ENCODE measurements at places on chromosomes 1 and 21.

GRCh38 chr1:19664453-19665185 is at the start of gene HTR6:
Gene HTR6, plus strand, starts transcription at chr1:19664875. Its CDS starts 879 bp downstream, at chr1:19665754.
- no peak for DNase-seq

GRCh38 chr1:247360991-247361731 is 29.5 kb upstream of the ZNF496 start:
- no peak for DNase-seq

GRCh38 chr21:43997766-43998742 is 14.1 kb upstream of the TRAPPC10 start:
- no peak for DNase-seq

GRCh38 chr21:31670070-31670469 is 10.6 kb downstream of the SOD1 start:
- no peak for DNase-seq

DNA sequence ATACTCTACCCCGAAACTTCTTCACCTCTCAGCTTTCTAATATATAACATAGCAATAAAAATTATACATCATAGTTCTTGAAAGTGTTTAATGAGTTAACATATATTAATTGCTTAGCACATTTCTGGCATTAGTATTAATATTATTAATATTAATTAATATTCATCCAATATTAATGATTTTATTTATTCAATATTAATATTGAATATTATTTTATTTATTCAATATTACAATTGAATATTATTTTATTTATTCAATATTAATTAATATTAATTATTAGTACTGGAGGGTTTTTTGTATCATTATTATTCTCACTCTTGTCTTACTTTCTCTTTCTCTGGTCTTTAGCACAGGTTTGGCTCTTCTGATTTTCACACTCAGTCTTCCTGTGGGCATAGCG is 105.2 kb downstream of the GRIK1 start:
- DNase-seq: no peak

DNA sequence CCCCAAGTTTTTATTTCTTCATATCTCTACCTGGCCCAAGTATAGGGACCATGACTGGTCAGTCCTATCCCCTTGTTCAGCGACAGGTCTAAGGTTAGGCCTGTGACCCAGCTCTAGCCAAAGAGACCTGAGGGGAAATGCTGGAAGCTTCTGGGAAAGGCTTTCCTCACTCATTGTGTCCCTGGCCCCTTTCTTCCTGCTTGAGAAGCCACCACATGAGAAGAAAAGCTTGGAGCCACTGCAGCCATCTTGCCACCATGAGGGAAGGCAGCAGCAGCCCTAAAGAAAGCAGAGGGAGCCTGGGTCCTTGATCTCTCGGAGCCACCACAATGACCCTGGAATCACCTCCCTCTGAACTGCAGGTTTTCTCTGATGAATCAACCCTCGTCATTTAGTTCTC is 43.4 kb downstream of the ATF3 start:
- no peak for DNase-seq

DNA sequence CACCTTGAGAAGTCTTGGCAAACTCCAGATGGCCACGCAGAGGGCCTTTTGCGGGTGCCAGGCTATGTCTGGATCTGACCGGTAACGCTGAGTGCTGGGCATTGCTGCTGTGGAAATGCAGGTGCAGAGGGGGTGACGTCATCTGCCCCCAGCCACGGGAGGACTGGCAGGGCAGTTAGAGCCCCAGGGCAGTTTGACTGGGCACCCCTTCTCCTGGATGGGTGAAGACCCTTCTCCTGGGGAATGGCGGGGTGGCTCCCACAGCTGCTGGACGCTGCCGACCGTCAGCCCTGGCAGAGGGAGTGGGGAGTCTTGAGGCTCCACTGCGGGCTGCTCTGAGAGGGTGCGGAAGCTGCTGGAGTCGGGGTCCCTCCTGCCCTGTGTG is 12.6 kb upstream of the EDN2 start:
- no peak for DNase-seq

- DNase-seq: no peak
Observed at GRCh38 chr21:41663805-41664788, 102.8 kb downstream of the RIPK4 start.

GRCh38 chr1:198519639-198520501 is 20.6 kb downstream of the ATP6V1G3 start:
- DNase-seq: no peak

- no peak for DNase-seq
Observed at GRCh38 chr1:235302143-235302542, 25.8 kb downstream of the ARID4B start.

DNA sequence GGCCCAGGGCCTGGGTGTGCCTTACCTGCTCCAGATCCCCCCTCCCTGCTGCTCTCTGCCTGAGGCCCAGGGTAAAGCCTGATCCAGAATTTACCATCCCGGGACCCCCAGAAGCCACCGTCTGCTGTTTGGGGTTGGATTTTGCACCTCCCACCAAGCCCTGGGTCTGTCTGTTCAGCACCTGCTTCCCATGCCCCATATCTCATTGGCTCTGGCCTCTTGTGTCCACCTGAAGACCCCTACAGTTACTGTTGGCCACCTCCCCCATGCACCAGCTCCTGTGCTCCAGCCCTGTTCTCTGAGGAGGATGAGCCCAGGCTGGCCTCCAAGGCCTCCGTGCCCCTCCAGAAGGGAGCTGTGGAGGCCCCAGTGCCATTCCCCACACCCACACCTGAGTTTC is 113.9 kb downstream of the GRIK3 start:
- DNase-seq: no peak

GRCh38 chr1:9700340-9700739 is 48.8 kb downstream of the PIK3CD start:
- no peak for DNase-seq

GRCh38 chr1:7888248-7889081 is 35.6 kb upstream of the UTS2 start:
- no peak for DNase-seq

DNA sequence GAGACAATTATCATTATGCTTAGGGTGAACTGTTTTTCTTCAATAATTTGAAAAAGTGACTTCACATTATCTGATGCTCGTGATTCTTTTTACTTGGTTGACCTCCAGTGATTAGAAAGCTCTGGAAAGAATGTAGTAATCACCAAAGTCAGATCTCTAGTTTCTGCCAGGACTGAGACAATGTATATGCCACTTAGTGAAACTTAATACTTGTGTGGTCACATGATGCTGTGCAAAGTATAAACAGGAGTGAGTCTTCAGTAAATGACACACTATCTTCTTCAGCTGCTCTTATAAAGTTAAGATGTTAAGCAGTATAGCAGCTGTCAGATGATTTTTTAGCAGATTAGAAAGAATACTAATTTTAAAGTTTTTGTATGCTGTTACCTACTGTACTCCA is 17.2 kb downstream of the VCAM1 start:
- no peak for DNase-seq

DNA sequence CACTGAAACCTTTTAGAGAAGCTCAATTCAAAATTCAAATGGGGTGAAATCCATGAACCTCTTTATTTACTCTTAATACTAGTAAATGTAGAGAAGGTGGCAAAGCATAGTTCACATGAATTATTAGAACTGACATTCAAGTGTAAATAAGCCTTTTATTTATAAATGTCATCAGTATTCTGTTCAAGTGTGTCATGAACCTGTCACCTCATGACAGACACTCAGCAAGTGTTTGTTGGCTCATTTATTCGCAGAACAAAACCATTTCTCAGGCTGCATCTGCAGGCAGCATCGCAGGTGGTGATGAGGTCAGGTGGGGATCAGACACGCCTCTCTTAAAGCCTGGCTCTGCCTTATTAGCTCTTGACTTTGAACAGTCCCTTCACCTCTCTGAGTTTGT is 116.6 kb downstream of the SETD4 start:
- no peak for DNase-seq

DNA sequence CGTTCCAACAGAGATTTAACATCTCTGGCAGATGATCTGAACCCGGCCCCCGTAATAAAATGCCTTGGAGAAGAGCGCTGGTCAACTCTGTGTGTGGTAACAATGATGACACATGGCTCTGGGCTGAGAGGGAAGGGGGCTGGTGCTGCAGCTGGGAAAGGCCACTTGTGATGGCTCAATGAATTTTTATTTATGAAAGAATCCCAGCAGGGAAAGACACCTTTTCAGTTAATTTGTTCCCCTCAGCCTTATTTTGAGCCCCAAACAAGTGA is 59.4 kb downstream of the SYT6 start:
- DNase-seq: no peak

DNA sequence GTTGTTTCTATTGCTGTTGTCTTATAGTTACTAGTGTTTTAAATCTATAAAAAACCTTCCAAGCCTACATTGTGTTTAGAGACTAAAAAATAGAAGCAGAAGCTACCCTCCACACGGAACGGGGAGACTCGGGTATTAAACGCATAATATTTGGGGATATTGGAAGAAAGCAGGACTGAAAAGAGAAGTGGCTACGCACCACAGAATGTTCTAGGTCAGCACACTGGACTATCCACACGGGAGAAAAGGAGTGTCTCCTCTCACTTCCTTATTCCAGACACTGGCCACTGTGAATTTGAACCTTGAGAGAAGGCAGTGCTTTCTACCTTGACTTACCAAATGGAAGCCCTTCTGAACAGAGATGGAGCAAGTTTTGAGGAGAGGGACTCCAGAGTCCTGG is 1.0 kb upstream of the OR10J4 start:
- no peak for DNase-seq

DNA sequence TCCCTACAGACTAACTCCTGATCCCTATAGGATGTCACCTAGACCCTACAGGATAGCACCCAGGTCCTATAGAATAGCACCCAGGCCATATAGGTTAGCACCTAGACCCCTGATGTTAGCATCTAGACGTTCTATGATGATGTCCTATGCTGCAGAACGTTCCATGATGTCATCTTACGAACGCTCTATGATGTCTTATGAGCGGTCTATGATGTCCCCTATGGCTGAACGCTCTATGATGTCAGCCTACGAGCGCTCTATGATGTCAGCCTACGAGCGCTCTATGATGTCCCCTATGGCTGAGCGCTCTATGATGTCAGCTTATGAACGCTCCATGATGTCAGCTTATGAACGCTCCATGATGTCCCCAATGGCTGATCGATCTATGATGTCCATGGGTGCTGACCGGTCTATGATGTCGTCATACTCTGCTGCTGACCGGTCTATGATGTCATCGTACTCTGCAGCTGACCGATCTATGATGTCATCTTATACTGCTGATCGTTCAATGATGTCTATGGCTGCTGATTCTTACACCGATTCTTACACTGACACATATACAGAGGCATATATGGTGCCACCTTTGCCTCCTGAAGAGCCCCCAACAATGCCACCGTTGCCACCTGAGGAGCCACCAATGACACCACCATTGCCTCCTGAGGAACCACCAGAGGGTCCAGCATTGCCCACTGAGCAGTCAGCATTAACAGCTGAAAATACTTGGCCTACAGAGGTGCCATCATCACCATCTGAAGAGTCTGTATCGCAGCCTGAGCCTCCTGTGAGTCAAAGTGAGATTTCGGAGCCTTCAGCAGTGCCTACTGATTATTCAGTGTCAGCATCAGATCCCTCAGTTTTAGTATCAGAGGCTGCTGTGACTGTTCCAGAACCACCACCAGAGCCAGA is 9.5 kb downstream of the SON start:
- no peak for DNase-seq

GRCh38 chr1:170660871-170661645 is 2.9 kb upstream of the PRRX1 start:
- no peak for DNase-seq

GRCh38 chr1:59718064-59718988 is 96.4 kb upstream of the HOOK1 start:
- no peak for DNase-seq

DNA sequence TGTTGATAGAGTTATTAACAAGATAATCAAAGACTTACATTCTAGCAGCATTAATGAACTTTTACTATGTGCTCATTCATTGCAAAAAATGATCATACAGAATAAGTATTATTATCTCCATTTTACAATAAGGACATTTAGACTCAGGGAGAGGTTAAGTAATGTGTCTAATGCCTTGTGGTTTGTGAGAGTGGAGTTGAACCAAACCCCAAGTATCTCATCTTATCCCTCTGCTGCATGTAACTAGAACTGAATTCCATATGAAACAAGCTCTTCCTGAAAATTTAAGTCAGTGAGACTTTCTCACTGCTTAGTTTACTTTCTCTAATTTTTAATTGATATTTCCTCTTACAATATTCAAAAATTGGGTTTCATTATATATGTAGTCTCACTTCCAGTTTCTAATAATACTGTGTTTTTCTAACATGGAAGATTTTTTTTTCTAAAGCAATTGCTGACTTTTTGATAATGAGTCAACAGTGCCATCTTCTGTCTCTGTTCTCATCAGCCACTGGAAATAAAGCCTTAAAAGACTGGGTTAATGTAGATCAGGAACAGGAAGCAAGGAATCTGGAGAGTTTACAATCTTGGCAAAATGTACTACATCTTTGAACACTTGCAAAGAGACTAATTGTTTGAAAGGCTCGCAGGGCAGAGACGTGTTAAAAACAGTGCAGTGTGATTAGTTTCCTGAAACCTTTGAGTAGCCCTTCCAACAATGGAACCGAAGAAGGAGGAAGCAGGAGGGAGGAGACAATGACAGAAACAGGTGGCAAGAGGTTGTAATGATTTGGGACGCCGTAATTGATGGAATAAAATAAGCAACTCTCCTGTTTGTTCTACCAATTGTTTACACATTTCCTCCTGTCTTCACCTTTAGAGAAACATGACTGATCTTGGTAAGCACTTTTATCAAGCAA is 567.6 kb downstream of the MRPL39 start:
- DNase-seq: no peak

DNA sequence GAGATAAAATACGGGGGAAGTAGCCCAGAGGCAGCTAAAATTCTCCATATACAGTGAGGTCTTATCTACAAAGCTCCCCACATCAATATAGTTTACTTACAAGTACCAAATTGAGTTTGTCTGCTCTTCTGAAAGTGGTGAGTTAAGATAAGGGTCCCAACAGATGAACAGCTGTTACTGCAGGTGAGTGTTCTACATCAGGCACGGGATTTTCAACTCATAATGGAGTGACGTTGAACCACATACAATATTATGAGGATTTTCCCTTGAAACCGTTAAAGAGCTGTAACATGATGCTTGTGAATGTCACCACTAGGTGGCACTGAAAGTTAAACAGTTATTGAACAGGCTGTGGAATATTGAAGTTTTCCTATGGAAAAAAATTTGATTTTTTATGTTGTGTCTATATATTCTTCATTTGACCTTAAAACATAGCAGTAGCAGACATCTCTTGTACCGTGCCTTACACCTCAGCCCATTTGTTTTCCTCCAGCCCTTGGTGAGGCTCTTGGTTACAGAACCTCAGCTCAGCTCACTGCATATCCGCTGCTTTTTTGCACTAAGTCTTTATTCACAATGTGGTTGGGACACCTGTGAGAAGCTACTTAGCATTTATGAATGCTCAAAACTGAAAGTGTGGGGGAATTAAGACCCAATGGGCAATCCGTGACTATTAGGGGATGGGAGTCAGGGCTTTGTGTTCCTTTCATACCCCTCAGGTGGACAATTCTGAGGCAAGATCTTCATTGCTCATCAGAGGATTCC is 23.2 kb downstream of the CD1D start:
- DNase-seq: no peak

DNA sequence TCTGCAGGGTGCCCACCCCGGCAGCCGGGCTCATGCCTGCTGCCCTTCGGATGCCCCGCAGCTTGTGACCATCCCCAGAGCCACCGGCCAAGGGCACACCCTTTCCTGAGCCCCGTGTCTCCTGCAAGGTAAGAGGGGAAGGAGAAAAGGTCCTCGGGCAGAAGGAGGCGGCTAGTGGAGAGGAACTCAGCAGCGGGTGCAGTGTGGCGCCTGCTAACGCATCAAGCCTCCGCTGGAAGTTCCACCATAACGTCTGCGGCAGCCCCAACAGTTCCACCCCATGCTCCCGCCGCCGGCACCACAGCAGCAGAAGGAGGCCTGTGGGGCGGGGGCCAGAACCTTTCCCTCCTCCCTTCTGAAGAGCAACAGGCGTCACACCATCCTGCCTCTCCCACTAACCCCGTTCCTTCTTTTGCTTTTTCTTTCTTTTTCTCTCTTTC is 990 bp downstream of the VWA5B1 start:
- no peak for DNase-seq

Data from activated CD4-positive, CD25-positive, alpha-beta regulatory T cell treated with anti-CD3 and anti-CD28 coated beads, Interleukin-2, amount 50 U/mL, for 72 hours (primary cell).